Retina (tissue), 1 donor: ENCODE measurements at places on chromosomes 11 and 22.

DNA sequence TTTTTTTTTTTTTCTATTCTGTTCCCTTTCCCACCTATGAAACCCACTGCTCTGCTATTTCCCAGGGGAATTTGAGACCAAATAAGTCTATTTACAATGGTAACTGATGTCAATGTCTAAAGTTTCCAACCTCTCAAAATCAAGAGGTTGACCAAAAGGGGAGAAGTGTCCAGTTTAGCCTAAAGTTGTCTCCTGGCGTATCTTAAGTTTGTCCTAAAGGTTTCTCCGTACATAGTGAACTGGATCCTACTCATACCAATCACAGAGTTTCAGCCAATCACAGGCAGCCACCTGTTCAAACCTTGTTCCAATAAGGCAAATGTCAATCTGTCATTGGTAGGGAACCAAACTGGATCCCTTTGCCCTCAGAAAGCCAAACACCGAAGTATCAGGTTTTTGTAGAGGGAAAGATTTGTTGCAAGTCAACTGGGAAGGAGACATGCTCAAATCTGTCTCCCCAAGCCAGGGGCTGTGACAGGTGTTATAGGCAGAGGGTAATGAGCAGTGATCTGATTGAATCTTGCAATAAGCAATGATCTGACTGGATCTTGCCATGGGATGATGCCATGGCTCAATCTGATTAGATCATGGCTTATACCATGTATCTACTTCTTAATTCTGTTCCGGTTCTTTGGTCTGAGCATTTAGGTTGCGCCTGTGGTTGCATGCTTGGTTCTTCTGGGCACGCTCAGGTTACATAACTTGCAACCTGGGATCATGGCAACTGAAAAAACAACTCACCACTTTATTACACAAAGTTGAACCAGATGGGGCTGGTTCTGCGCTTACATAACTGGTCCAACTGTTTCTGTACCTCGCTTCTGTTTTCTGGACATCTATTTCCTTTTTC, 1.1 kb upstream of the VPS37C start:
- DNase-seq, result no peak

DNA sequence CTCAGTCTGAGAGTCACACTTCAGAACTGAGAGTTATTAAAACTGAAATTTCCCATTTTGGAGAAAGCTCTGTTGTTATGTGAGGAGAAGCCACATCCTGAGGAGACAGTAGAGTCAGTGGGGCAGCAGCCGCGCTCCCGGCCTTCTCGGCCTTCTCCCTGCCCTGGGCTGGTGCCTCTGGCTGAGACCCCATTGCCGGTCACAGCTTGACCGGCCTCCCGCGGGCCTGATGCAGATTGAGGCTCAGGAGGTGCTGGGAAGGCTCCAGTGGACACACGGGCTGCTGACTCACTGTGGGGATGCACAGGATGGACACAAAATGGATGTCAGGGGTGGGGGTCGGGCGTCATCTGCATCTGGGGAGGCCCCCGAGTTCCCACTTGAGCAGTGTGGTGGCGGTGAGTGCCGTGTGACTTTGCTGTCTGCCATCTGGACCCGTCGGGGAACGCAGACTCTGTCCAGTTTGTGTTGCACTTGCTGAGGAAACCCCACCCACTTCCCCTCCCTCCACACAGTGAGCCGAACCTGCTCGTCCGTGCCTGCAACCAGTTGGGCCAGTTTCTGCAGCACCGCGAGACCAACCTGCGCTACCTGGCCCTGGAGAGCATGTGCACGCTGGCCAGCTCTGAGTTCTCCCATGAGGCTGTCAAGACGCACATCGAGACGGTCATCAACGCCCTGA, 50.1 kb downstream of the MUC6 start:
- no peak for DNase-seq

DNA sequence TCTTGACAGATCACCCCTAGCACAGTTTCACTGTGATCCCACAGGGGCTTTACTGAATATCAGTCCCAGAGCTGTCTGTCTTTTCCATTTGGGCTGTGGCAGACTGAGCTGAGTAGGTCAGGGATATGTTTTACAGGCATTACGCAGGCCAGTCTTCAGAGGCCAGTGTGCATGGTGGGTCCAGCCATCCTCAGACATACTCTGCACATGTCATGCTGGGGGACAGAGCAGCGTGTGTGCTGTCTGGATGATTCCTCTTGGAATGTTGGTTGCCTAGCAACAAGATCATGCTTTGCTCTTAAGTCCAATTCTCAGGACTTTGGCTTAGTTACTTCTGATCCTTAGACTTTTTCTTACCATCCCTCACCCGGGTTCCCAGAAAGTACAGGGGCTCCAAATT, 736.5 kb downstream of the DLG2 start:
- DNase-seq, result peak; percentile 52

- DNase-seq, result no peak
Observed at GRCh38 chr22:29901354-29901753, 18.4 kb downstream of the MTMR3 start.

- DNase-seq, result no peak
Observed at GRCh38 chr11:132911186-132911585, 621.1 kb downstream of the OPCML start.

GRCh38 chr11:109854731-109855130, 238.5 kb upstream of the ZC3H12C start:
- DNase-seq, result no peak

- DNase-seq, result no peak
Observed at GRCh38 chr22:30876915-30877553, 91.5 kb downstream of the MORC2 start.

DNA sequence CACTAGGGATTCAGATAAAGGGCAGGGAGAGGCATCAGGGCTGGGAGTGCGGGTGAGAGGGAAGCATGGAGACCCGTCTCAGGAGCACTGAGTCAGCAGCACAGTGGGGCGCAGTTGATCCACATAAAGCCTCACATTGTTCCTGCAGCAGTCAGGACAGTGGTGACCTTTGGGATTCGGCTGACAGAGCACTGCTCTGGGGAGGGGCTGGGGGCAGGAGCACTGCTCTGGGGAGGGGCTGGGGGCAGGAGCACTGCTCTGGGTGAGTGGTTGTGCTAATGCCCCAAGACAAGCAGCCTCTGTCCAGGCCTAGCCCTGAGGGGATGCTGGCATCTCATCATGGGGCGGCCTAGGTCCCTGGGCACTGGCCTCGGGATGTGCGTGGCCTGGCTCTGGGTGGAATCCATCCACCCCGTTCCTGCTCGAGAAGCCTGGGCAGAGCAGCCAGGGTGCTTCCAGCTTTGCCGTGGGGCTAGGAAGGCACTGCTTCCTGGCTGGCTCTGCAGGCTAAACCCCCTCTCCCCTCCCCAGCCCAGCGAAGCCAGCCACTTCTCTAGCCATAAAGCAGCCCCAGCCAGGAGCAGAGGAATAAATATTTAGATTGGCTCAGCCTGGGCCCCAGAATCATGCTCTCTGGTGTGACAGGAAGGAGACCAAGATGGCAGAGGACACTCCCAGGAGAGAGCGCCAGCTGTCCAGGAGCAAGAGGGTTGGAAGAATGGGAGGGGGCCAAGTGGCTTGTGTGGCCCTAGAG, 7.3 kb downstream of the OAF start:
- peak; percentile 43 for DNase-seq

GRCh38 chr11:132620423-132620822, 911.9 kb downstream of the OPCML start:
- no peak for DNase-seq

DNA sequence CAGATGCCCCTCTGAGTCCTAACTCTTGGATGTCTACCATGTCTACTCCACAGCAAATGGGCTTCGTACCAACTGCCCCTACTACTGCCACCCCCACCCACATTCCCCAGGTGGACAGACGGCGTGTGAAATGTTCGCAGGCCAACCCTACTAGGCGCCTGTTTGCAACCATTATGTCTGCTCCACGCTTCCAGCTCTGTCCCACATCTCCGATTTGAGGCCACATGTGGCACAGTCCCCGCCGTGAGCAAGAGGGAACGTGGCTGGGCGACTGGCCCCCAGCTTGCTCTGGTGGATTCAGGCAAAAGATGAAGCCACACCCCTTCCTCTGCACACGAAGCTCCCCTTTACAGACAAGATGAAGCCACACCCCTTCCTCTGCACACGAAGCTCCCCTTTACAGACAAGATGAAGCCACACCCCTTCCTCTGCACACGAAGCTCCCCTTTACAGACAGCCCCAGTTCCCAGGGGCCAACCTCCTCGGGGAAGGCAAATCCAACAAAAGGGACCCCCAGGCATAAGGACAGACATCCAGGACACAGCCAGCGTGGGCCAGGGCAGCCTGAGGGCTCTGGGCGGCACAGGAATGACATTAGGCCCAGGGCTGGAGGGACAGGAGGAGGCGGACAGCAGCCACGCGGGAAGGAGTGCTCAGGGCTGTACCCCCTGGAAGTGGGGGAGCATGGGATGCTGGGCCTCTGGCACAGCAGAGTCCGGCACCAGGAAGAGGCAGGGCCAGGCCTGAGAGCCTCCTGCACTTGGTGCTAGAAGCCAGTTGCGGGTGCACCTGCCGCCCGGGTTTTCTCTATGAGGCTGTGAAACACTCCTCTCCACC, 106.2 kb downstream of the SHANK2 start:
- no peak for DNase-seq

GRCh38 chr11:12901272-12901671, 107.8 kb upstream of the RASSF10 start:
- no peak for DNase-seq

DNA sequence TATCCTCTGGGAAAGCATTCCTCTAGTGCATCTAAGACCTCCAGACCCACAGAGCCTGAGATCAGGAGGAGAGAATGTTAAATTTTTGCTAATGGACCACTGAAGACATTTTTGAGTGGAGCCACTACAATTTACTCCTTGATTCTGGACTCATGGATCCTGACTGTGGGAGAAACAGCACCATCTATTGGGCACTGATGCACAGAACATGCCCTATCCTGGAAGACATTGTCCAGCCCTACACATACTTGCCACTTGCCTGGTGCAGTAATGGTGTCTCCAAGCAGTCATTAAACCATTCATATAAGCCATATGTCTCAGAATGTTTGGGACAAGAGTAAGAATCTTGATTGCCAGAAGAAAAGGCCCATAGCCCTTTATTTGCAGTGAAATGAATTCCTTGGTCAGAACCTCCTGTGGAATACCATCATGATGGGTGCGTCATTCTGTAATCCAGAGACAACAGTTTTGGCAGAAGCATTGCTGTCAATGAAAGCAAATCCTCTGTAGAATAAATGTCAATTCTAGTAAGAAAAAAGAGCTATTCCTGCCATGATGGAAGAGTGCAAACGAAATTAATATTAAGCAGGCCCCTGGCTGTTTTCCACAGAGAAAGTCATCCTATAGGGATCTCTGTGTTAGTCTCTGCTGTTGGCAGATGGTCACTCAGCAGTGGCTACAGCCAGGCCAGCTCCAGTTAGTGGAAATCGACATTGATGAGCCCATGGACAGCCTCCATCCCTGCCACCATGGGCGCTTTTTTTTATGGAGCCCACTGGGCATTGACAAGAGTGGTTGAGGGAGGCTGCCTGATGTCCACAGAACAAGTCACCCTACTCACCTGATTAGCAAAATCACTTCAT, 43.5 kb downstream of the GGTLC2 start:
- peak; percentile 64 for DNase-seq

GRCh38 chr22:43289531-43289963, 53.6 kb downstream of the SCUBE1 start:
- DNase-seq, result no peak

GRCh38 chr11:94557992-94558391, 9.2 kb upstream of the PIWIL4 start:
- DNase-seq, result no peak

DNA sequence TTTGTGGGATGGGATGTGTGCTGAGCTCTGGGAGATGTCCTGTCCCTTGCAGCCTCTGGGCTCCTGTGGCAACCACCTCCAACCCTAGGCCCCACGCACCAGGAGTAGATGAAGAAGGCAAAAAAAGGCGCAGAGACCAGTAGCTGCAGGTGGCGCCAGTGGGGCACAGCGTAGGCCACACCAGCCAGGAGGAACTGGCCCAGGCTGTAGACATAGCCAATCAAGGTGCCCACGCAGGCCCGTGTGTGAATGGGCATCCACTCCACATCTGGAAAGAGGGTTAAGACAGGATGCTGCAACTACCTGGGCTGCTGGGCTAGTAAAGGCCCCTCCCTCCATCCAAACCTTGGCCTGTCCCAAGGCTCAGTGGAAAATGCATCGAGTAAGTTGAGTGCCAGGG, 3.0 kb downstream of the SLC22A6 start:
- DNase-seq, result no peak

- no peak for DNase-seq
Observed at GRCh38 chr11:65362966-65363365, 8.4 kb downstream of the TIGD3 start.

GRCh38 chr22:41237707-41238569, 2.8 kb downstream of the CHADL start:
- DNase-seq, result peak; percentile 70

DNA sequence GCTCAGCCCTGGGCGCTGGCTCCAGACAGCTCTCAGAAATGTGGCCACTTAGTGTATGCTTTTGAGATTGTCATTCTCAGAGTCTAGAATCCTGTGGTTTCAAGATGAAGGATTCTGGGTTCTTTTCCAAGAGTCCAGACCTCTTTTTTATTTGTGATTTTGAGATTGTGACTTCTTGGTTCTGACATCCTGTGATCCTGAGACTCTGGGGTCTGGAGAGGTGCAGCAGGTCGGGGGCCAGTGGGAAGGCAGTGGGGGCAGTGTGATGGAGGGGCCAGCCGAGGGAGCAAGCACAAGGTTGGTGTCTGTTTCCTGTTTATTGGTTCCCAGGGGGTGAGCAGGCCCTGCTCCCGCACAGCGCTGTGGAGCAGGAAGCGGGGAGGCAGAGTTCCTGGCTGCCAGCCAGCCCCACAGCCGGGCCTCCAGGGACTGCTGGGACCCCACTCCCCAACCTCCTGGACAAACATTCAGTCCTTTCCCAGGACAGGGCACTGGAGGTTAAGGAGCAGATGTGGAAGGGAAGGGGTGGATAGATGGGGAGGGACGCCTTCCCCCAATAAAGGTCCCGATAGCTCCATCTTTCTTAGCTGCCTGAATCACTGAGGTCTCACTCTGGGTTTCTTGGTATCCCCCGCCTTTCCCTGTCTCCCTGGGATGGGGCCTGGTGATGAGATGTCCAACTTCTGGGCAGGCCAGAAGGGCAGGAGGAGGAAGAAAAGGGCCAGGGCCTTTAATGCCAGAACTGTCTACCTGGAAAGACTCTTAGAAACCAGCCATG, 13.7 kb downstream of the ARHGEF17 start:
- no peak for DNase-seq
